HuH-7.5 (cell line): ENCODE measurements at places on chromosomes 5 and 9.

GRCh38 chr5:122701640-122702523 lies 73.0 kb upstream of the SNX2 start:
- DNase-seq = no peak

- DNase-seq = no peak
Observed at GRCh38 chr9:38708759-38709158, 11.2 kb downstream of the FAM240B start.

DNA sequence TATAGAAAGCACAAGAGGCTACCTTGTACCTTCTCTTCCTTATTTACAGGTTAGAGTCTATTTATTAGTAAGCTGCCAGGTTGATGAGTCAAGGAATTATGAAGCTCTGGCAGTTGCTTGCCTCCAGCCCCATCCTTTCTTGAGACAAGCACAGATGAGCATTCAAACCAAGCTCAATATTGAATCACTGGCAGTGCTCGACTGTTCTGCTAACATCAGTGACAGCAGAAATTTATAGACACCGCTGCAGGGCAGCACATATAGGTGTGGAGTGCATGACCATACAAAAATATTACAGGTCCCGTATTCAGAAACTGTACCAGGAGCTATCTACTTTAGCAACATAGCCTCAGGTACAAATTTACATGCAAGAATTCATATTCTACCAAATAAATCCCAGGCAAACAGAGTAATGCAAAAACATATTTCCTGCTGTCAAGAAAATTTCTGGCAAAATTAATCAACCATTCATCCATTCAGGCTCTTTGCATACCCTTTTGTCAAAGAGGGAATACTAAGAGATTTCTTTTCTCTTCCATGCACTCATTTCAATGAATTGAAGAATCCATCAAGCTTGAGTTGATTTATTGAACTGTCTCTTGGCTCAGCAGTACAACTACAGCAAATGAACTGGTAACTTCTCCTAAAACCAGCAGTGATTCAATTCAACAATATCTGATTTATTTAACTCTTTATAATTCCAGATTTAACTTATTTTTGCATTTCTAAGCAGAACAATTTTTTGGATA lies 26.9 kb upstream of the PCA3 start:
- DNase-seq = no peak

- DNase-seq = no peak
Observed at GRCh38 chr5:118593003-118593328, 395.4 kb downstream of the DTWD2 start.

DNA sequence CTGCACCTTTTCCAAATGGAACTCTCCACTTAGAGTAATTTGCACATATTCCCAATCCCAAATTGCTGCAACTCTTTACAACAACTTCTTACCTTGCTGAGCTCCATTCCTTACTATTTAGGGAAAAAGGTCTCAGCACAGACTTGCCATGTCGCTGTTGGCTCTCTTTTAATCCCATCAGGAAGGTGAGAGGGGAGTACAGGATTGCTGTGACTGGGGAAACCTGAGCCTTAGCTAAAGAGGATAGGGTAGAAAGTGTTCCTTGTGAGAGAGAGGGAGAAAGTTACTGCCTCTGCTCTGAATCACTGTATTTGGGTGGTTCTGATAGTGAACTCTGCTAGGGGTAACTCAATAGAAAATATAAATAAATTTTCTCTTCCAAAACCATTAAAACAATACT lies 43.7 kb upstream of the GABRA1 start:
- DNase-seq = no peak

DNA sequence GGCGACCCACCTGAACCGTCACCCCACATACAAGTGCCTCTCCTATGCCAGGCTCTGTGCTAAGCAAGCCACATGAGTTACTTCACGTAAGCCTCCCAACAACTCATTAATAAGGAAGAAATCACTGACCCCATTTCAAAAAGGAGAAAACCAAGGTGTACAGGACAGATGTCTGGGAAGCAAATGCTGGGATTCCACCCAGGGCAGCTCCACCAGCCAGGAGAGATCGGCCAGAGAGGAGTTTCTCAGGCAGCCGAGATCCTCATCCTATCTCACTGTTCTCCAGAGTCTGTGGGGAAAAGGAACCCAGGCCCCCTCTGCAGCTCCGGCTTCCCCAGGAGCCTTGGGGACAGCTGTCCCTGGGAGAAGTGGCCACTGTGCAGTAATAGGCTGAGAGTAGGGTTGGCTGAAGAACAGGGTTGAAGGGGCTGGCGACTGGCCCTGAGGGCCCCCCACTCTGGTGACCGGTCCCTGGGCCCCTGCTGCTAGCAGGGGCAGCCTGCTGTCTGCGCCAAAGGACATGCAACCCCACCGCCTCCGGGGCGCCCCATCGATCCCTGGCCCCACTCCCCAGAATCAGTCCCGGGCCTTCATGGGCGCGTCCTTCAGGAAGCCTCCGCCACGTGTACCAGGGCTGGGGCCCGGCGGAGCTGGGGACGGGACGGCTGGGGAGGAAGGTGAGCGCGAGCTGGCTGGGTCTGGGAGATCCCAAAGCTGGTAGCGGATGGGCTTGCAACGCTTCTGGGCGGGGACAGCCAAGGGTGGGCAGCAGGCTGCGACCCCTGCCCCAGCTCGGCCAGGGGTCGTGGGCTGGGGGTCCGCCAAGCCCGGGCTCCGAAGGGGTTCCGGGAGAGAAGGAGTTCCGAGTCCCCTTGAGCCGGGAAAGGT lies 44.1 kb upstream of the STXBP1 start:
- DNase-seq = peak; percentile 59

DNA sequence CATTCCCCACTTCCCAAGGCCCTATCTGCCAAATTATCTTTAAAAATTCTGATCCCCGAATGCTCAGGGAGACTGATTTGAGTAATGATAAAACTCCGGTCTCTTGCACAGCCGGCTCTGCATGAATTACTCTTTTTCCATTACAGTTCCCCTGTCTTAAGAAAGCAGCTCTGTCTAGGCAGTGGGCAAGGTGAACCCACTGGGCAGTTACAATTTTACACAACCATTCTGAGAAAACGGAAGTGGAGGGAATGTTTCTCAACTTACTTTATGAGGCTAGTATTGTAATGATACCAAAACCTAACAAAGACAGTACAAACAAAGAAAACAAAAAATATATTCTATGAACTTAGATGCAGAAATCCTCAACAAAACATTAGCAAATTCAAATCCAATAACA lies 100.0 kb downstream of the MCTP1 start:
- DNase-seq = no peak

DNA sequence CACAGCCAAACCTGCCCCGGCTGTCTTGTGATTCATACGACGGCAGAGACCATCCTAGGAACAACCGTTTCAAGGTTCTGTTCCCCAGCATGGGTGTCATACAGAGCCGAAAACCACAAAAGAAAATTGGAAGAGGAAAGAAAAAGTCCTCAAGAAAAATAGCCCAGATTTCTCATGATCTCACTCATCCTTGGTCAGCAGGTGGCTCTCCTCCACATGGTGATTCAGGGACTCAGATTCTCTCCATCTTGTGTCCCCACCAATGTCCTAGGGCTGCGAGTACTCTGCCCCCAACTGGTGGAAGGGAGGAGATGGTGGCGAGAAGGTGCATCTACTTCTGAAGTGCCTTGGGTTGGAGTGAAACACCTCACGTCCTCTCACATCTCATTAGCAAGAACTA lies 25.6 kb downstream of the PDZD2 start:
- no peak for DNase-seq

DNA sequence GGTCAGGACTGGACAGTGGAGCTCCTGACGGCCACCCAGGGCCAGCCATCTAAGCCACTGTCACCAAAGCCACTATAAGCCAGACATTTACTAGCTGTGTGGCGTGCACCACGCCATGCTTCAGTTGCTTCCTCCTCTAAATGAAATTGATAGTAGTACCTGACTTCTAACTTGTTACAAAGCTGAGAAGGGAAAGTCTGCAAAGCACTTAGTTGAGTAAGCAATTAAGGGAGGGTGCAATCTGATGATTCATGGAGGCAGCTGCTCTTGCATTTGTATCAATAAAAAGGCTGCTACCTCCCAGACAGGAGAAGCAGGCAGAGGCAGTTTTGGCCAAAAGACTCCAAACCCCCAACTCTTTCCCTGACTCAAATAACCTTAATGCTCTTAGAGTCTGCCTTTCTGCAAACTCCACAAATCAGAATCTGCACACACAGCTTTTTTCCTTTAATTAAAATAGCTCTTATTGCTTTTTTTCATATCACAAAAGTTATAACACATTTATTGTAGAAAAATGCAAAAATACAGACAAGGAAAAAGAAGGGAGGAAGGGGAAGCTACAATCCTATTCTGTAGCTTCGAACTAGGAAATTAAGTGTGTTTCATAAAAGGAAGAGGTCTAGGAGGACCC lies 19.3 kb upstream of the RAPGEF1 start:
- no peak for DNase-seq

DNA sequence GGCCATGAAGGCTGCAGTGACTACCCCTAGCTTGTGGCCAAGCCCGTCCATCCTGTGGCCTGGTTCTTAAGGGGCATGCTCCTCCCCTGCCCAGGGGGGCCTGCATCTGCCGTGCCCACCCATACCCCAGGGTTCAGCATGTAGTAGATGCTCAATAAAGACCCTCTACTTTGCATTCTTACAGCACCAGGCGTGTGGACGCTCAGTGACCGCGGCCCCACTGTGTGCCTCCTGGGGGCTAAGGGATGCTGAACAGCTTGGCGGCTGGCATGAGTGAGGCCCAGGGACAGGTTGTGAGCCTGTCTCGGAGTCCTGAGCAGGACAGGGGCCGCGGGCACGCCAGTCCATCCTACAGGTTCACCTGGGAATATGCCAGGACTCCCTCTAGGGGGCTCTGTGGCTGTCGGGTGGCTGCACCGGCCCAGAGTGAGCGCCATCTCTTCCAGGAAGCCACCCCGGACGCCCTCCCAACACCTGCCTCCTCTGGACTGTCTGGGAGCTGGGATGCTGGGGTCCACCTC lies 9.1 kb downstream of the NOTCH1 start:
- DNase-seq = no peak

- DNase-seq = no peak
Observed at GRCh38 chr5:179536676-179537075, 13.7 kb upstream of the RUFY1 start.

- DNase-seq = no peak
Observed at GRCh38 chr5:119270121-119270565, 85.7 kb upstream of the TNFAIP8 start.

GRCh38 chr9:91150998-91151717 lies 210.6 kb downstream of the AUH start:
- DNase-seq = no peak

DNA sequence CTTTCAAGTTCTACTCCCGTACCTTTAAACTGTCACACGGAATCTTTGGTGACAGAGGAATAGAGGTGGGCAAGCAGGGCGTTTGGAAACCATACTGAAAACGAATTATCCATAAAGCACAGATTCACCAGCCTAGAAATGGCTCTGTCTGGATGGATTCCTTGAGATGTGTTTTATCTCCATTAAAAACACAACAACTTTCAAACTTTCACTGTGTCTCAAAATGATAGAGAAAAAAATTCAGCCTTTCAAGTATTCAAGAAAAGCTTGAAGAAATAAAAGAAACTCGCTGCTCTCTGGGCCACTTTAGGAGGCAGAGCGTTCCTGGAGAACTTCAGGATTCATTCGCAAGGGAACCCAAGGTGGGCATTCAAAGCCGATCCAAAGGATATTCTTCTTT lies 589 bp upstream of the THBS4 start:
- no peak for DNase-seq

GRCh38 chr5:82338771-82339373 lies 60.7 kb upstream of the RPS23 start:
- no peak for DNase-seq

DNA sequence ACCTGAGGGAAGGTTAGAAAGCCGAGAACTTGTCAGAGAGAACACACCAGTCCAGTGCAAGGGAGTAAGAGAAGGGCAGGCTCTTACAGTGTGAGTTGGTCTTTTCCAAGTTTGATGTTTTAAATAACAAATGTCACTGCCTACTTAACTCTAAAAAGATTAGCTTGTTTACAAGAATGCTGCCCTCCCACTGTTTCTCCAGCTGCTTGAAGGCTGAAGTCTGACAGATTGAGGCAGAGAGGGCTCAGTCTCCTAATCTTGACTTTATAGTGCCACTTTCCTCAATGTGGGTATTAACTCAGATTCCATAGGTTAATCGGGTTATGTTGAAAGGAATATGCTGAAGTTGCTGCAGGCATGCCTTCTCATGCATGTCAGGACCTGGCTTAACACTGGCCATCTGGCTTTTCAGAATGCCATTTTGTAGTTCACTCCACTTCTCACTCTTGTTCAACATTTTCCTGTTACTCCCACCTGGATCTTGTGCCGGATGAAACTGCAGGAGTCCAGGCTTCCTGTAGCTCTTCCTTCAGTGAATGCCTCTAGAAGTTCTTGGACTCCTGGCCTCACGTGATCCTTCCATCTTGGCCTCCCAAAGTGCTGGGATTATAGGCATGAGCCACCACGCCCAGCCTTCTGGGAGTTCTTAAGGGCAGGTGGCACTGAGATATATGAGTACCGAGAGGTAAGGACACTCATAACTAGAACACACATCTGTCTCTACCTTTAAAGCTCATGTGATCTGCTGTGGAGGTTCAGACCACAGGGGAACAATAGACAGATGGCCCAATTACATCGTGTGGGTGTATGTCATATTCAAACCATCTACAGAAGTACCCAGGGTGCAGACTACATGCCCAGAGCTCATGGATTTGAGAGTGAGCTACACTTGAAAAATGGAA lies 249.7 kb downstream of the ARHGAP26 start:
- DNase-seq = no peak

DNA sequence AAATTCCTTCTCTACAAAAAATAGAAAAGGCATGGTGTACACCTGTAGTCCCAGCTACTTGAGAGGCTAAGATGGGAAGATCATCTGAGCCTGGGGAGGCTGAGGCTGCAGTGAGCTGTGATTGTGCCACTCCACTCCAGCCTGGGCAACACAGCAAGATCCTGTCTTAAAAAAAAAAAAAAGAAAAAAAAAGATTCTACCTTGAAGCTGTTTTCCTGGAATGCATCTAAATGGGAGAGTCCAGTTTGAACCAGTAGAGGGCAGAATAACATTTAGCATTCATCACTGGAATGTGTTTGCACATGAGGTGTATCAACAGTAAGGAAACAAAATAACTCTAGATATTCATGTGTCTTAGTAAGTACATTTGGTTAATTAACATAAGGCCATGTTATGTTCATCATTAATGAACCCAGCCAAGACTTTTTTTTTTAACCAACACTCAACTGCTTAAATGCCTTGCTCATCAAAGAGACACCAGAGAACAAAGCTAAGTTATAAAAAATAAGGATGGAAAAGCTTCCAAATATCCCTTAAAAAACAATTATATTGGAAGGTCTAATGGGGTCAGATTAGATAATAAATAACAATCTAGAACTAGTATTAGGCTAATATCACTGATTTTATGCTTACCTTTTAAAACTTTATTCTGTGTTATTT lies 16.1 kb downstream of the IFNE start:
- no peak for DNase-seq

- DNase-seq = no peak
Observed at GRCh38 chr5:156871212-156871611, 21.1 kb downstream of the PPP1R2B start.

GRCh38 chr9:93458712-93459111 lies 5.3 kb upstream of the FAM120AOS start:
- DNase-seq = no peak

- DNase-seq = no peak
Observed at GRCh38 chr5:74408150-74409043, 232.1 kb downstream of the ENC1 start.
